CD4-positive, CD25-positive, alpha-beta regulatory T cell (primary cell): ENCODE measurements at places on chromosomes 4 and X. TPM values are rescaled to one million over a fixed set of nuclear protein-coding genes. Genes with fewer than 3 reads are reported as not detected.

Gene PGAM4
- total RNA-seq = not detected

Gene RPGR
- total RNA-seq = 18.1 TPM

Gene SLIT2
- not detected for total RNA-seq

Gene CLDN34
- not detected for total RNA-seq

Gene OTUD6A
- not detected for total RNA-seq

Gene SPANXC
- not detected for total RNA-seq

Gene LUZP4
- total RNA-seq = not detected

Gene AMER1
- 3.1 TPM for total RNA-seq

Gene TMEM31
- not detected for total RNA-seq

Gene ATP6AP1
- total RNA-seq = 44.9 TPM

Gene ZDHHC15
- total RNA-seq = 0.54 TPM
